ENCODE measurements at places on chromosomes 1 and 21.

- peak; percentile 69 for DNase-seq
These were observed 846 bp upstream of the PER3 start for GRCh38 chr1:7783178-7783711.

DNA sequence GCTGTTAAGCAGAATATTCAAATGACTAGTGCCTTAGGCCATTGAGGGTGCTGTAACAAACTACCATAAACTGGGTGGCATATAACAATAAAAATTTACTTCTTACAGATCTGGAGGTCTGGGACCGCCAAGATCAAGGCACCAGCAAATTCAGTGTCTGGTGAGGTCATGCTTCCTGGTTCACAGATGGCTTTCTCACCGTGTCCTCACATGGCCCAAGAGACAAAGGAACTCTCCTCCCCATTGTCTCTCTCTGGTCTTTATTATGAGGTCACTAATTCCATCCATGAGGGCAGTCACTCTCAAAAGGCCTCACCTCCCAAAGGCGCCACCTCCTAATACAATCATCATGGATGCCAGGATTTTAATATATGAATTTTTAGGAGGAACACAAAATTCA lies 127.3 kb downstream of the GABPA start:
- DNase-seq: no peak

GRCh38 chr1:64196074-64196870 lies 7.2 kb upstream of the UBE2U start:
- DNase-seq: no peak

DNA sequence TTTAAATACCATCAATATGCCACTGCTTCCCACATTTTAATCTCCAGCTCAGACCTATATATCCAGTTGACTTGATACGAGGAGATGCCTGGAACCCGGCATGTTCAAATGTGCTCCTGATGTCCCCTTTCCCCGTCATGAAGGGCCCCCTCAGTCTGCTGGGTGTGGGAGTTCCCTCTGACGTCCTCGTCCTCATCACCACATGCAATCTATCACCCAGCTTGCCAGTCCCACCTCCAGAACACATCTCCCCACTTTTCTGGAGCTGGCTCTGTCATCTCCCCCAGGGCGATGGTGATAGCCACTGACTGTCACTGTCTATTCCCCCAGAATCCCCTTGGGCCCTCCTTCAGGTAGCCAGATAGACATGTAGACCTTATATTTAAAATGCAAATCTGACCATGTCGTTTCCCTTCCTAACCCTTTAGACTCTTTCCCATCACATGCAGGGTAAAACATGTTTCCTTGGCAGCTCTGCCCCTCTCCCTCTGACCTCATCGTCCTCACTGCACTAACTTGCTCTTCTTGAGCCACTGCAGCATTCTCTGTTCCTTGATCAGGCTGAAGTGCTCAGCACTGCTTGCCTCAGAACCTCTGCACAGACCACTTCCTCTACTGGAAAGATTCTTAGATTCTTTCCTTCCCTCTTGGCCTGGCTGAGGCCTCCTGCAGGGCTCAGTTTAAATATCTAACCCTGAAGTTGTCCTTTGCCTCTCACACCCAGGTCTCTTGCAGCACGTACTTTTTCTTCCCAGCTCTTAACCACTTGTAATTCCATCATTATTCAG lies 7.4 kb downstream of the AZIN2 start:
- peak; percentile 59 for DNase-seq

DNA sequence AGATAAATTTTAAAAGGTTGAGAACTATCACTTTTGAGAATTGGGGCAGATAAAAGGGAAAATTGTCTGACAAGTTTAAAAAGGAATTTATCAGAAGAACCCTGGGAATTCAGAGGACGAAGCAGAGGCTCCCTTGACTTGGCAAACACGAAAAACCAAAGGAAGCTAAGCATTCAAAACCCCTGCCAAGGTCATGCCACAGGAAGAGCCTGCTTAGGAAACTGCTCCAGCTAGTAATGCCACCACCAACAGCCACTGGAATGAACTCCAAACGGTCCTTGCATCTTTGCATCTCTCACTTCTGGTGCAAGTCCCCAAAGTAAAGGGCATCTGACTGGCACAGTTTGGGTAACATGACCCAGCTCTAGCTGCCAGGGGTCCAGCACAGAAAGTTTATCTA lies 7.2 kb downstream of the GPBP1L1 start:
- no peak for DNase-seq

DNA sequence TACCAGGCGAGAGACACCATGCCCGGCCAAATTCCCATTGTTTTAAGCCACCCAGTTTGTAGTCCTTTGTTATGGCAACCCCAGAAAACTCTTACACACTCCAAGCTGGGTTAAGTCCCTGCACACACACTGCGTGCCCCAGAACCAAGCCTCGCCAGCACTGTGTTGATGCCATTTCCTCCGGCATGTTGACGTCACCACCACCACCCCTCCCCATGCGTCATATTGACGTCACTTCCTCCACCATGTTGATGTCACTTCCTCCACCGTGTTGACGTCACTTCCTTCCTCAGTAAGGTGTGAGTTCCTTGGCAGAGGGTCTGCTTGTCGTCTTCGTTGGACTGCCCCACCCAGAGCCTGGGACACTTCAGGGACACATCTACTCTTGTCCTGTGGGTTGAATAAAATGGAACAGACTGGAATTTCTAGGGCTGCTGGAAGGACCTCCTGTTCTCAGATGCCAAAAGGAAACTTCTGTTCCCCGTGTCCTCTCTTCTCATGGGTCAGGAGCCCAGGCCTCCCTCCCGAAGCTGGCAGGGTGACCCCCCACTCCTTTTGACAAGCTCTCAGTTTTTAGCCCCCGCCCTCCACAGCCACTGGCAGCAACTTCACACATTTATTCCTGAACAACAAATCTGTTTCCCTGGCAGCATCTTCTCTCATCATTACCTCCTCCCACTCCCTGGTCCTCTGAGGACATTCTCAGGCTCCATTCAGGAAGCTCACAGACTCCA lies 643.3 kb downstream of the NPHP4 start:
- DNase-seq: no peak

DNA sequence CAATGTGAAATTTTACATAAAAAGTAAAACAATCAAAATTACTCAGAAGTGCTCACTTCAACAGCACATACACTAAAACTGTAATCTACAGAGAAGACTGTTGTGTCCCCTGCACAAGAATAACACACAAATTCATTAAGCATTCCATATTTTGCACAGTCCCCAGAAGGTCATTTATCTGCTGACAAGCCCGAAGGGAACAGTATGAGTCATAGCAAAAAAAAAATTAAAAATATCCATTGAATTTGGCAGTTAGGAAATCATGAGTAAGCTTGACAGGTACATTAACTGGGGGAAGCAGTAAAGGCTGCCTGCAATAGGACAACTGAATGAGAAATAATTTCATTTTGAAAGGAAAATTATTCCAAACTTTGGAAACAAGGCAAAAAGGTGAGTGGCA lies 3.3 kb upstream of the CACYBP start:
- DNase-seq: no peak

GRCh38 chr1:115210302-115210711 lies 121.0 kb upstream of the TSPAN2 start:
- peak; percentile 4 for DNase-seq

- peak; percentile 64 for DNase-seq
These were observed 18.6 kb upstream of the RALGPS2 start for GRCh38 chr1:178706432-178706831.

GRCh38 chr21:29033871-29034270 lies 9.4 kb downstream of the USP16 start:
- no peak for DNase-seq

DNA sequence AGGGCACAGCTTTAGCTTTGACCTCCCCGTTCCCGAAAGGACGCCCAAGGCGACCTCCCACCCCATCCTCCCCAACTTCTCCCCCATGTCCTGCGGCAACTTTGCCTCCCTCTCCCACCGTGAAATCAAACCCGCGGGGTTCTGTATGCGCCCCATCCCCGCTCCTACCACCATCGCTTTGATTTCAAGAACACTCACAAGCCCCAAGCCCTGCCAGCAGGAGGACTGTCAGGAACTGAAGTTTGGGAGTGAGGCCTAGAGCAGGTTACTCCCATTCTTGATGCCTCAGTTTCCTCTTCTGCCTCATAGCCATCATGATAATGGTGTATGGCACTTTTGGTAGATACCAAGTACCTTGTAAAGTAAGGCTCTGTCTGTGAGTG lies 2.3 kb downstream of the PTPRU start:
- no peak for DNase-seq

DNA sequence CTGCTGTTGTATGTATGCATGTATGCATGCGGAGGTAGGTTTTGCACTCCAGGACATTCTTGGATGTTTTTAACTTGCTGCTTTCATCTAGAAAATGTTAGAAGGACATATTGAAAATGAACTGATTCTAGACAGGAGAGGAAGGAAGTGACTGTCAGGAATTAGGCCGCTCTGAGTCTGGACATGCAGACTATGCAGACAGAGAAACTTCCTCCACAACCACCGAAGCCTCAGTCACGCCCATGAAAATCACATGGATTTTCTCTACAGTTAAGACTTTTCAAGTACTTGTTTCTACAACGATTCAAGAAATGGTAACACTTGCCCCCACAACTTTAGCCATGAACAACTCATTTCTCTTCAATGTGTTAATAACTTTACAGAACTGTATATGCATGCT lies 211.1 kb downstream of the SMYD3 start:
- peak; percentile 25 for DNase-seq

GRCh38 chr1:58189453-58189852 lies 357.1 kb downstream of the OMA1 start:
- DNase-seq: no peak

DNA sequence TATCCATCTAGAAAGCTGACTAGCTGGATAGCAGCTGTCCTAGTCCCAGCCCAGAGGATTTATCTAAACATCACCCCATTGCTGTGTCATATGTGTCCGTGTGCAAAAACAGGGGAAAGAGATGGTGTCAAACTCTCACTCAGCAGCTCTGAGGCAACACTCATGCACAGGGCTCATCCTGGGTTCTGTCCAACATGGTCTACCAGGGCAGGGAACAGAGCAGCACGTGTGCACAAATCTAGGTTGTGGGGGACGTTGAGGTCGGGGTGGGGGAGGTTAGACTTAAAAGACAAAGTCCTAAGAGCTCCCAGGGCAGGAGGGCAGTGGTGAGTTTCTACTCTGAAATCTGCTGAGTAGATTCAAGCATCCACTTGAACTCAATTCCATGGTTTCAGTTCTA lies 16.2 kb downstream of the PI4KB start:
- no peak for DNase-seq

- no peak for DNase-seq
These were observed 155.0 kb upstream of the RUNX1 start for GRCh38 chr21:35204125-35204524.

- no peak for DNase-seq
These were observed 257.3 kb downstream of the KCNJ6 start for GRCh38 chr21:37658817-37659458.

GRCh38 chr21:44598061-44598460 lies 2.3 kb upstream of the KRTAP10-7 start:
- no peak for DNase-seq

GRCh38 chr1:48026701-48027532 lies 29.7 kb upstream of the TRABD2B start:
- no peak for DNase-seq

- no peak for DNase-seq
These were observed 35.6 kb downstream of the SLC5A9 start for GRCh38 chr1:48258106-48258505.

DNA sequence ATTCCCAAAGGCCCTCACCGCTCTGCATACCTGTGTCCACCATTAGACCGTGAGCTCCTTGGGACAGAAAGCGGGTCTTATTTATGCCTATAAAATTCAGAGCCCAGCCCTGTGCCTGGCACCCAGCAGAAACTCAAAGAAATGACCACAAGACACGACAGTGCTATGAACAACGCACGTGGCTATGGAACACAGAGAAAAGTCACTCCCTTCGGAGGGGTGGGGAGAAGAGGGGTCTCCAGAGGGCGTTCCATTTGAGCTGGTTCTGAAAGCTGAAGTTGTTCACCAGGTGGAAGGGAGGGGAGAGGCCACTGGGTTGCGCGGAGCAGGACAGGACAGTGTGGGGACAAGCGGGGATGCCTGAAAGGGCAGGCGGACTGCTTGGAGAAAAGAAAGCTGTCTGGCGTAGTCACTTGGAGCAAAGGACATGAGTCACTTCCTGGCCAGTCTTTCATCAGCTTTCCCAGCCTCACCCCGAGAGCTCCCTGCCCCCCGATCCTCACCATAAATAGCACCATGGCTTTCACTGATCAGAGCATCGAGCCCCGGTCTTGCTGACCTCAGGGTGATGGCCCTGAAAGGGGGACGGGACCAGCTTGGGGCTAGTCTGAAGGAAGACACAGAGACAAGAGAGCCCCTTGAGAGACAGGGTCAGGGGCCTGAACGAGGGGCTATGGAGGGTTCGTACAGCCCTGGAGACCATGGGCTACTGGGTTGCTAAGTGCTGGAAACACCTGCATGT lies 28.5 kb downstream of the ECE1 start:
- peak; percentile 90 for DNase-seq

DNA sequence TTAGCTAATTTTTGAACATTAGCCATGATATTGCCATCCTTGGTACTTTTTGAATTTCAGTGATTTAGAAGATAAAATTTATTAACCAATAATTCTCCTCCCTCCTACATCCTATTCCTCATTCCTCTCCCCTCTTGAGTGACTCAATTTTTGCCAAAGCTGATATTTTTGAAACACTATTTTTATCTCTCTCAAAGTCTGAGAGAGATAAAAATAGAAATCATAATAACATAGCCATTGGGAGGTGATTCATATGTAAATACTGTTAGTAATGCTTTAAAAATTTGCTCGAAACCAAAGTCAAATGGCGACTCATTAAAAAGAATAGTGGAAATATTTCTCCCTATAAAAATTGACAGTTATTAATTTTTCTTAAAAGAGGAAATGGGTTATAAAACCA lies 97.4 kb downstream of the PATJ start:
- no peak for DNase-seq

DNA sequence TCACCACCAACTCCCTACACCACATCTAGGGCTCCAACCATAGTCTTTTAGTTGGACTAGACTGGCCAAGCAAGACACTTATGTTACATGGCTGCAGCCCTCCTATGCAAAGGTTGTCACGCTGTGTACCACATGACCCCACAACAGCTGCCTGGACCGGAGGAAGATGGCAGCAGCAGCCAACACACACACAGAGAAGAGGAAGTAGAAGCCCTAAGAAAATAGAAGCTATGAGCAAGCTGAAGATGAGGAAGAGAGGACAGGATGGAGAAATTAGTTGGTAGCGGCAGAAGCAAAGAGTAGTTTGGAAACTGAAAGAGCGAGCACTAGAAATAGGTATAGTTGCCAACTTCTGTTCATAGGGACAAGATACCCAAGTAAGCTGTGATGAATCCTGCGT lies 60.8 kb upstream of the RALGPS2 start:
- DNase-seq: peak; percentile 49

- DNase-seq: no peak
These were observed 71.7 kb downstream of the UBR4 start for GRCh38 chr1:19138331-19138730.

- no peak for DNase-seq
These were observed 75.0 kb downstream of the NEK7 start for GRCh38 chr1:198231779-198232178.

Data from NB4 (cell line).